ENCODE measurements at places on chromosomes 16 and 17.

- DNase-seq, result no peak
Measured at GRCh38 chr16:780296-780695, 7.9 kb downstream of the RPUSD1 start.

DNA sequence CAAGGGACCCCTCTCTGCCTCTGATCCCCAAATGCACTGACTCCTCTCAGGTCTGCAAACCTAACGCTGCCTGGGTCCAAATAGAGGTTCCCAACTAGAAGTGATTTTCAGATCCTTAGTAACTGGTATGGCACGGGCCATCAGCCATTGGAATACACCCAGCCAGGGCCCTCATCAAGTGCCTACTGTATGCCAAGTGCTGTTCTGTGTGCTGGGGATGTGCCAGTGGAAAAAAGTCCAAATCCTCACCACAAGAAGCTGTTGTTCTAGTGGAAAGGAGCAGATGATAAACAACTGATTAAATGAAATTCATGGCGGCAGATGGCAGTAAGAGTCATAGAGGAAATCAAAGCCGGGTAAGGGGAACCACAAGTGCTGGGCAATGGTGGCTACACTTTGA, 57.2 kb upstream of the MED9 start:
- DNase-seq, result no peak

DNA sequence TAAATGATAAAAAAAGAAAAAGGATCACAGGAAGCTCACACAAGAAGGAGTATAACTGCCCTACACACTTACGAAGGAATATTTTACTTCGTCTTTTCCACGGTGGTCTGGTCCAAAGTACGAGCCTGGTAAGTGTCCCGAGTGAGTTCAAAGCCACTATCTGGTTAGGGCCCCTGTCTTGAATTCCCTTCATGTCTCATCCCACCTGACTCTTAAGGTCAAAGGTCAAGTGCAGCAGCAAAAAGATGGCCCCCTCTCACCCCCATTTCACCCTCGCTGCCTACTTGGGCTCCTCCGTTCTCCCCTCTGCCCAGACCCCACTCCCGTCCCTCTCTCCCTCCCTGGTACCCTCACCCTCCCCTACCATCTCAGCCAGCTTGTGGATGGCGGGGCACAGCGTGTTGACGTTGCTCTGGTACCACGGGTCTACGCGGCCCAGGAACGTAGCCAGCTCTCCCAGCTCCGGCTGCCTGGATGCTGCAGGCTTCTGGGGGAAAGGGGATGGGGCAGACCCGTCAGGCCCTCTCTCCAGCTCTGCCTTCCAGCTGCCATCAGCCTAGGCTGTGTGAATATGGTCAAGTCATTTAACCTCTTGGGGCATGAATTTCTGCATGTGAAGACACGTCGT, 27.8 kb upstream of the MFSD6L start:
- DNase-seq, result no peak

DNA sequence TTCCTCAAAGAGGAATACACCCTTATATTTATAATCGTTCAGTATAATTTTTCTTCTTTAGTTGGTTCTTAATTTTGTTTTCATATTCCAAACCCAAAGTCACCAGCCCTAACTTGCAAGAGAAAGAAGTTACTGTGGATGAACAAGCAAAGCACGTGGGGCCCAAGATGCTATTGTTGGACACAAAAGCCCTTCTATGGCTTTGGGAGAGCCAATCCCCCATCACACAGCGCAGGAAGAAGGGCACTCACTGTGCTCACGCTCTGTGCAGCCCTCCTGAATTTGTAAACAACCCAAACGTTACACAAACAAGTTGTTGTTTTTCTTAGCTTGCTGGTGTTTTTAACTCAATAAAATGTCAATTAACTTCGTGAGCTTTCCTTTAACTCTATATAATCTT, 22.5 kb downstream of the SPPL2C start:
- no peak for DNase-seq

DNA sequence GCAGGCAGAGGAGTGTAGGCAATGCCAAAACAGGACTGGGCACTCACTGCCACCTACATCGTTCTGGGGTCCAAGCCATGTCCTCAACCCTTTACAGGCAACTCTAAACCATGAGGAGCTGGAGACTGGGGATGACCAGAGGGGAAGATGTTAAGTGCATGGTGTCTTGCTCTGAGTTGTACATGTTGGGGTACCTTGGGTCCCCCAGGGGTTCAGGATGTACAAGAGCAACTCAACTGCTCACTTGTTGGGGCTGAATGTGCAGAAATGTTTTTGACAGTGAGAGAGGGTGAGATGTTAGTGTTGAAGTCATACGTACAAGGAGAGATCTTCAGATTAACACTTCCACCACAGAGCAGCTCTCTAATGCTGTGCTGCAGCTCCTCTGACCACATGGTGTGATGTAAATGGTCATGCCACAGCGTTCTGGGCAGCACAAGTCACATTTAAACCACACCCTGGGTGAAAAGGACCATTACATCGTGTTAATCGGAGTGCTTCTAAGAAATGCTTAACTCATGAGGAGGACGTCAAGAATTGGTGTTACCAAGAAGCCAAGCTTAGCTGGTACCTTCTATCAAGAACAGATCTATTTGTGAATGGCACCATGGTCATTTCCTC, 2.4 kb downstream of the CCL18 start:
- no peak for DNase-seq

DNA sequence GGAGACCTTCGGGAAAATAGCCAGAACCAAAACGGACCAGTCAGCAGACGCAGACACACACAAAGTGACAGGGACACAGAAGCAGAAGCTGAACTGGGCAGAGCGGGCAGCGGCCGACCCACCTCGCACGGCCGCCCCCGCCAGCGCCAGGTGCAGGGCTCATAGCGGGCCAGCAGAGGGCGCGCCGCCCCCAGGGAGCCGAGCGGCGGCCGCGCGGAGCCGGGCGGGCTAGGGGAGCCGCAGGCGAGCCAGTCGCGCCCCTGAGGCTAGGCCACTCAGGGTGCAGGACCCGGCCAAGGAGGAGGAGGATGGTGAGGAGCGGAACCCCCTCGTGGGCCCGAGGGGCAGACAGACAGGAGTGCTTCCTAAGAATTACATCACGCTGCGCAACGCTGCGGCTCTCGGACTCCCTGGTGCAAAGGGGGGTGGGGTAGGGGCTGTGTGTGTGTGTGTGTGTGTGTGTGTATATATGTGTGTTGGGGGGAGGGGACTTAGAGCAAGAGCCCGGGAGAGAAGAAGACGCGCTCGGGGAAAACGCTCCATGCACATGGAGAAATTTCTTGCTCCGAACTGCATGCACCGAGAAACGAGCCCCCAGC, 913 bp upstream of the NOG start:
- DNase-seq, result peak; percentile 43

- no peak for DNase-seq
Measured at GRCh38 chr17:4436381-4436780, 2.6 kb downstream of the SPNS3 start.

DNA sequence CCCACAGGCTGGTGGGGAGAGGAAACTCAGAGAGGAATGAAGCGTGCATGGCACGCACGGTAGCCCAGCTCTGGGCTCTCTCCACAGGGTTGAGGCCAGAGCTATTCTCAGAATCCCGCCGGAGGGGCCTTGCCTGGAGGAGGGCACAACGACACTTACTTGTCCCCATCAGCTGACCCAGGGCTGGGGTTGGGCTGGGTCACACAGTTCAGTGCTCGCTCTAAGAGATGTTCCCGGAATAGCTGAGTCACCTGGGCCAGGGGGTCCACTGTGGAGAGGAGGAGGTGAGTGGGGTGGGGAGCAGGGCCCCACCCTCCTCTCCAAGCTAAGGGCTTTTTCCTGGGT, 21.8 kb downstream of the SREBF1 start:
- DNase-seq, result no peak
